HCEC 1CT (cell line): ENCODE measurements at places on chromosomes 1 and 21.

- no peak for DNase-seq
Observed at GRCh38 chr1:200487650-200488049, 77.8 kb upstream of the ZNF281 start.

DNA sequence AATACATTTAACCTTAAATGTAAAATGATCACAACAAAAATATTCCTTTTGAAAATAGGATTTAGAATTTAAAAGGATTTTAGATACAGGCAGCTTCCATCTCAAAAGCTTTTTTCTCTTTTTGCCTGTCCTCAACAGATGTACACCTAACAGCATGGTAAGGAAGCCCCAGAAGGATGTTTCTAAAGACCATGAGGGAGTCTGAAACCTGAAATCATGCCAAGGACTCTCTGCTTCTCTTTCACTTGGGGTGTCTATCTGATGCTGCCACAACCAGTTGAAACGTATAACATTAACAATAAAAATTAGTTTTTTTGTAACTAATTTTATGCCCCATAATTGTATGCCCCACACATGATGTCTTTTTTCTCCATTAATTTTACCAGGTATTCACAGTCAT is 5.4 kb upstream of the ZNF281 start:
- DNase-seq, result peak; percentile 31

- no peak for DNase-seq
Observed at GRCh38 chr1:245603311-245603865, 448.6 kb downstream of the KIF26B start.

GRCh38 chr1:28317014-28317413 is 11.8 kb upstream of the MED18 start:
- no peak for DNase-seq

GRCh38 chr1:63861052-63861691 is 87.4 kb downstream of the ROR1 start:
- DNase-seq, result no peak

- DNase-seq, result no peak
Observed at GRCh38 chr1:95407131-95407885, 173.3 kb downstream of the RWDD3 start.

- peak; percentile 8 for DNase-seq
Observed at GRCh38 chr1:247914941-247915662, 5.0 kb upstream of the OR2T8 start.

DNA sequence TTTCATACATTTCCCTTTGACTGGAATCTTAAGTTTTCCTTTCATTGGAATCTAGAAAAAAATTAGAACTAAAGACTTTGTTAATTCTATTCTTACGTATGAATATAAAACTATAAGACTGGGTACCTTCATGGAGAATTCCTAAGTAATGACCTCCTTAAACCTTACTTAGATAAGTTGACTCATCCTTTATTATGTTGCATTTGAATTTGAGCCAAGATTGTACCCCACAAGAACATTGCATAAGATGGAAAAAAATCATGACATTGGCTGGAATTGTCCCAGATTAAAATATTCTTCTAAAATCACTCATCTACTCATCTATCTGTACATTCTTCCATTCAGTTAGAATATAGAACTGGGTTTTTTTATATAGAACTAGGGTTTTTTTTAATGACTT is 137.4 kb downstream of the C1orf21 start:
- DNase-seq, result peak; percentile 57
